ENCODE measurements at places on chromosomes 13 and 19. TPM values are rescaled to one million over a fixed set of nuclear protein-coding genes. Genes with fewer than 3 reads are reported as not detected.

Gene KLK2
- total RNA-seq = not detected

Gene SIGLEC8
- total RNA-seq = not detected

Gene MADCAM1
- 0.20 TPM for total RNA-seq

GRCh38 chr13:80685942-80686341, 345.0 kb upstream of the SPRY2 start:
- no peak overlapping the region for H3K27ac ChIP-seq
- H3K27me3 ChIP-seq = no peaks in the 10 kb centered on the region
- no peaks in the 10 kb centered on the region for H3K4me1 ChIP-seq
- DNase-seq = no peak
- H3K4me3 ChIP-seq = no peak overlapping the region

DNA sequence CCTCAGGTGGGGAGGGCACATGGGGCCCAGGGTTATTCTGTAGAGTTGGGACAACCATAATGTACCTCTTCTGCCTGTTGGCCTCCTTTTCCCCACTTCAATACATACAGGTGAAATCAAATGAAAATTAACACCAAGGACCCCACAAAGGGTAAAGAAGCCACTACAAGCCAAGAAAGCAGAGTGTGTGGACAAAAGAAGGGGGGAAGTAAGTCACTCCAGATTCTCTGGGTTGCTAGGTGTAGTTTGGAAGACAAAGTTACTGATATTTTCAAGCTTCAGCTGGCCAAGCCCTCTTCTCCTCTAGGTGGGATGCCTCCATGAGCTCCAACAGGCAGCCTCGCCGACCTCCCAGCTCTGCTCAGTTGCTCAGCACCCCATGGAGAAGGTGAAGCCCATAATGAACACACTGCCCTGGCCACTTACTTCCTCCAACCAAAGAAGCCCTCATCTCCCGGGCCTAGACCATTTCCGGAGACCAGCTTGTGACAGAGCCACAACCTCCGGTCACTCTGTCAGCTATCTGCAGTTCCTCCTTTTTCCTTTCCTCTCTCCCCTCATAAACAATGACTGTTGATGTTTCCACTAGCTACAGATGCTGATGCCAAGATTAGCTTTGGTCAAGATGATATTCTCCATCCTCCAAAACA, 66.8 kb upstream of the MED4 start:
- H3K4me1 ChIP-seq = peaks cover 29% of the 10 kb centered on the region
- DNase-seq = no peak
- H3K4me3 ChIP-seq = no peak overlapping the region
- H3K27me3 ChIP-seq = no peaks in the 10 kb centered on the region
- H3K36me3 ChIP-seq = no peaks in the 10 kb centered on the region
- no peak overlapping the region for H3K27ac ChIP-seq

DNA sequence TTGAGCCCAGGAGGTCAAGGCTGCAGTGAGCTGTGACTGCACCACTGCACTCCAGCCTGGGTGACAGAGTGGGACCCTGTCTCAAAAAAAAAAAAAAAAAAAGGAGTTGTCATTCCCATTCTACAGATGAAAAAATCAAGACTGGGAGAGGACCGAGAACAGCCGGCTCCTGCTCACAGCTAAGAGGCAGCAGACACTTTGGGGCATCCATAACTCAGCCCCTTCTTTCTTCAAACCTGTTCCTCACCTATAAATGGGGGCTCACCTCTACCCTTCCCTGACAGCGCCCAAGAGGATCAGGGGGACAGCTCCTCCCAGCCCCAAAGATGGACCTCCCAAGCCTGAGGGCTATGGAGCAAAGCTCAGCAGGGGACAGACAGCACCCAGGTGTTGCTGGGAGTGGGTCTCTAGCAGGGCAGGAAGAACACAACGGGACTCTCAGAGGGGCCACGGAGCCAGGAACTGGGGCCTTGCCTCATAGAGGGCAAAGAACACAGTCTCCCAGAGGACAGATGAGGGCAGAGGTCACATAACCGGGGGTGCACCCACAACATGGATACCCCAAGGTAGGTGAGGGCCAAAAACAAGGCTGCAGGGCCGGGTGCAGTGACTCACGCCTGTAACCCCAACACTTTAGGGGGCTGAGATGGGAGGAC, 3.4 kb upstream of the KLF16 start:
- peaks cover 24% of the 10 kb centered on the region for H3K4me1 ChIP-seq
- peaks cover 13% of the 10 kb centered on the region for H3K36me3 ChIP-seq
- no peak overlapping the region for H3K4me3 ChIP-seq
- DNase-seq = no peak
- no peaks in the 10 kb centered on the region for H3K27me3 ChIP-seq
- no peak overlapping the region for H3K27ac ChIP-seq

GRCh38 chr19:2998642-2999041, 21.3 kb downstream of the TLE6 start:
- no peaks in the 10 kb centered on the region for H3K27me3 ChIP-seq
- no peak overlapping the region for H3K27ac ChIP-seq
- no peaks in the 10 kb centered on the region for H3K4me1 ChIP-seq
- no peak for DNase-seq
- H3K36me3 ChIP-seq = peaks cover 2% of the 10 kb centered on the region

DNA sequence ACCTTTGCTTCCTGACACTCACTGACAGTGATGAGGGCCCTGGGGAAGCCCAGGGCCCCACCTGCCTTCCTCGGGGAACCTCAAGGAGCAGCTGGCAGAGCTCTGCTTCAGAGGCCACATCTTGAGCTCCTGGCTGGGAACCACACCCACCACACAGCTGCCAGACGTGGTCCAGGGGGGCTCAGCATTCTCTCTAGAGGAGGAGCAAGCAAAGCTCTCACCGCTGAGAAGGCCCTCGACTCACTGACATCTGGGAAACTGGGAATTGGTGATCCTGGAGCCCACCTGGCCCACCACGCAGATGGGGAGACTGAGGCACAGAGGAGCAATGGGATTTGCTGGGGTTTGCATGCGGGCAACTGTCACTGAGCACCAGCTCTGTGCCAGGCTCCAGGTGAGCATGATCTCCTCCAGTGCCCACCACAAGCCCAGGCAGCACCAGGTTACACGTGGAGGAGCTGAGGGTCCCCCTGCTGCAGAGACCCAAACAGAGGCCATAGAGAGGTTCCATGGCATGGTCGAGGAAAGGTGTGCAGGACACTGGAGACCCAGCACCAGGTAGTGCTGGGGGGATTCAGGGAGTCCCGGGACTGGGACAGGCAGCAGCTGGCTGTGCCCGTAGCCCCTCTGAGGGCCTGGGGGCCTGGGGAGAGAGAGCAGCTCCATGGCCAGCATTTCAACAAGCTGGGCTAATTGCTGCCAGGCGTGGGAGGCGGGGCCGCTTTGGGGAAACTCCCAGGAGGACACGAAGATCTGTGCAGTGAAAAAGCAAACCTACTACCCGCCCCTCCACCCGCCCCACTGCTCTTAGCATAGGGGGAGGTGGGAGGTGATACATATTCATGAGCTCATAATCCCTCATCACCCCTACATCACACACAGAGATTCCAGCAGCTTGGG, 33.4 kb downstream of the PEPD start:
- H3K4me1 ChIP-seq = no peaks in the 10 kb centered on the region
- H3K36me3 ChIP-seq = peaks cover 10% of the 10 kb centered on the region
- H3K4me3 ChIP-seq = no peak overlapping the region
- H3K27me3 ChIP-seq = no peaks in the 10 kb centered on the region
- DNase-seq = peak; percentile 16
- no peak overlapping the region for H3K27ac ChIP-seq
